Caco-2 (cell line): ENCODE measurements at places on chromosomes 5 and 9. TPM values are rescaled to one million over a fixed set of nuclear protein-coding genes. Genes with fewer than 3 reads are reported as not detected.

PCDHGB1 gene
- total RNA-seq, result 0.60 and 0.66 TPM in 2 replicates

MEIKIN gene
- total RNA-seq, result not detected in 2 replicates

PHYKPL gene
- 78.2 and 82.1 TPM in 2 replicates for total RNA-seq

FBXL7 gene
- total RNA-seq, result not detected in 2 replicates

PRKACG gene
- total RNA-seq, result not detected in 2 replicates

PKD2L2 gene
- total RNA-seq, result not detected in 2 replicates

SLC6A19 gene
- total RNA-seq, result 0.29 and 0.32 TPM in 2 replicates

SPINK1 gene
- total RNA-seq, result 1,526 and 1,916 TPM in 2 replicates

ZNF879 gene
- total RNA-seq, result 2.7 and 3.0 TPM in 2 replicates

CNTNAP3 gene
- total RNA-seq, result not detected in 2 replicates

SLC6A3 gene
- total RNA-seq, result not detected in 2 replicates

PROB1 gene
- total RNA-seq, result 2.7 and 2.9 TPM in 2 replicates

EGFLAM gene
- not detected in 2 replicates for total RNA-seq

CTXN3 gene
- not detected in 2 replicates for total RNA-seq

TPM2 gene
- total RNA-seq, result 21.8 and 26.5 TPM in 2 replicates

GALNT10 gene
- 23.4 and 25.6 TPM in 2 replicates for total RNA-seq

ARSI gene
- 0.52 and 0.65 TPM in 2 replicates for total RNA-seq

KIF24 gene
- total RNA-seq, result 3.9 and 4.4 TPM in 2 replicates

BSPRY gene
- 14.5 and 14.7 TPM in 2 replicates for total RNA-seq

MARCHF11 gene
- total RNA-seq, result 0.86 and 1.5 TPM in 2 replicates

SPINK6 gene
- not detected in 2 replicates for total RNA-seq

GAPT gene
- not detected in 2 replicates for total RNA-seq
